Anterior cingulate cortex (tissue), 58 donors: ENCODE measurements at places on chromosomes 6 and 20.

DNA sequence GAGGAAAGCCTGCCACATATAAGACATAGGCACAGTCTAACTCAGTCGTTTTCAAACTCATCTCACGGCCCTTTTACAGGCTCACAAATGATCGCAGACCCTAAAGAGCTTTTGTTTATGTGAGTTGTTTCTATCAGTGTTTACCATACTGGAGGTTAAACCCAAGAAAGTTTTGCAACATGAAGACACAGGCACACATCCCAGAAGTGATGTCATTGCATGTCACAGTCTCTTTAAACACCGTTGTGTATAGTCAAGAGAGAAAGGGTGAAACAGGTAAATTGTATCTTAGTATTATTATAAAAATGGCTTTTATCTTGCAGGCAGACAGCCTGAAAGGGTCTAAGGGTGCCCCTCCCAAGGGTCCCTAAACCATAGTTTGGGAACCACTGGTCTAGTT lies 96.7 kb downstream of the BACH2 start:
- DNase-seq, result no peak

DNA sequence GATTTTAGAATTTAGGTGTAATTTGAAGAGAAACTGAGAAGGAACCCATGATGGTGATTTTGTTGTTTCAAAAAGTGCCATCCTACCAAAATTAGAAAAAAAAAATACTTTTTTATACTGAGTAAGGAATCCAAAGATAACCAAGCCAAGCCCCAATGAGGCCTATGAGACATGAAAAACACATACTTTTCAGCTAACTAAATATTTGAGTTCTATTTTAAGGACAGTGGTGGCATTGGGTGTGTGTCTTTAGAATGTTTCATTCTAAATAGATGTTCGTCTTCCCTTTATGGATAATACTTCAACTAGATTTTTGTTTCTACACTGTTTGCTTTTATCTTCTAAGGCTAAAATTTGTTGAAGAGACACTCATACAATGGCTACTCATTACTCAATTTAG lies 9.6 kb downstream of the CD24 start:
- no peak for DNase-seq

GRCh38 chr6:167141667-167142432 lies 15.9 kb downstream of the GPR31 start:
- DNase-seq, result no peak

GRCh38 chr6:47241742-47242482 lies 67.8 kb downstream of the TNFRSF21 start:
- DNase-seq, result no peak

GRCh38 chr6:20882014-20882413 lies 347.8 kb downstream of the CDKAL1 start:
- no peak for DNase-seq

- no peak for DNase-seq
Measured at GRCh38 chr6:165653196-165653595, 9.8 kb downstream of the PDE10A start.

DNA sequence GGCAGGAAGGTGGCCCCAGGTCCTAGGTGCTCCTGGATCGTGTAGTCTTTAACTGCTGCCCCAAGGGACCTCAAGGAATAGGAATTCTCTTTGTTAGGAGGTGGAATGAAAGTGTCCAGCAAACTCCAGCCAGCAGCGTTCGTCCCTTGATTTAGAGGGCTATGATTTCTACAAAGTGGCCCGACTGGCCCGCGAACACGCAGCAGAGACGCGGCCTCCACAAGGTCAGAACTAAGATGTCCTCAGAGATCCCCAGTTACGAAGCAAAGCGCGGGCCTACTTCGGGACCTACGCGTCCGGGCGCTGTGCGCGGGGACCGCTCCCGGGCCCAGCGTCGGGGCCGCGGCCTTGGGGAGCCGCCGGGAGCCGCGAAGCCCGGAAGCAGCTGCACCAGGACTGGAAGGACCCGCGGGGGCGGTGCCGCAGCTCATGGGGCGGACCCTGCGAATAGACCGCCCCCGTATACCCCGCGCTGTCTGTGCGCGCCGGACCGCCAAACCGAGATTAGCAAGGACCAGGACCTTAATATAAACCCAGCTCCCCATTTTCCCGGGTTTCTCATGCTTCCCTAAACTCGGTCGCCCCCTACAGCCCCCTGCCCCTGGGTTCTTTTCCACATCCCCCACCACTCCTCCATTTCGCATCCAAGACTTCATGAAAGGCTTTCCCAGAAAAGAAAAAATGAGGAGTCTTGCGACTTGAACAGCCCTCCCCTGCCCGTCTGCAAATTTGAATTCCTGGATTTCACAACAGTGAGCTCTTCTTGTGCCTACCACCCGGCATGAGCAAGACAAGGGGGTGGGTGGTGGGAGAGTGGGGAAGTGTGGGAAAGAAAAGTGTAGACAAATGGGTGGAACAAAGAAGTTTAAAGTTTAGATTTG lies at the start of gene C6orf47:
C6orf47 (minus strand) TSS at position 398 of the 881 bp plus-strand sequence. CDS start 831 bp downstream, outside the sequence.
- peak; percentile 77 for DNase-seq

DNA sequence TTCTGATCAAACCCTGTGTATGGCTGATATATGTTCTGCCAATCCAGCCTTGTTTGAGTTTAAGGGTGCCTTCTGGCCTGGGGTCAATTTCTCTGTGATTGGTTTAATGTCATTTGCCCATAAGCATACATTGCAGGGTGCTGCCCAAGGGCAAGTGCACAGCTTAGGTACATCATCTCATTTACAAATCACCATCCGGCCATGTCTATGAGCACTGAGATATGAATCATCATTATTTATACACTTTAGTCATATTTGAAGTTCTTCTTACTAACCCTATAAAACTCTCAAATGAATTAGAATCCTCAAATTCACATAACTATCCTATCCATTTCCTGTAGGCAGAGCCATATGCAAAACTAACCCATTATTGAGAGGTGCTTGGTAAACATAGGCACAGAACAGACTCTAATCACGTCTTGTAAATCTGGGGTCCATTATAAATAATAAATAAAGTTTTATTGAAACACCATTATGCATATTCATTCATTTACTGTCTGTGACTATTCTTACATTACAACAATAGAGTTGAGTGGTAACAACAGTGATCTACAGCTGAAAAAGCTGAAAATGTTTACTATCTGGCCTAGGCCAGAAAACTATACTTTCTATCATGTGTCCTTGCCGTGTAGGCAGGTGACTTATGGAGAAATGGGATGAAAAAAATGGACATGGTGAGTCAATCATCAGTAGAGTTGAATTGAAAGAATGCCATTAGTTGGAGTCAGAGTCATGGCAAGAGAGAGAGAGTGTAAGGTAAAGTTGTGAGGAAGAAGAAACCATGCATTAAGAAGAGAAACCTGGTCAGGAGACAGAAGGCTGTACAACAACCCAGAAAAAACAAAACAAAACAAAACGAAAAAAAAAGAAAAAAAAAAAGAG lies 25.0 kb downstream of the KCNQ5 start:
- no peak for DNase-seq

- no peak for DNase-seq
Measured at GRCh38 chr6:146337376-146337775, 206.3 kb upstream of the RAB32 start.

GRCh38 chr6:164569509-164569908 lies 739.9 kb downstream of the C6orf118 start:
- DNase-seq, result no peak

GRCh38 chr6:11580686-11581405 lies 43.3 kb downstream of the TMEM170B start:
- DNase-seq, result no peak

DNA sequence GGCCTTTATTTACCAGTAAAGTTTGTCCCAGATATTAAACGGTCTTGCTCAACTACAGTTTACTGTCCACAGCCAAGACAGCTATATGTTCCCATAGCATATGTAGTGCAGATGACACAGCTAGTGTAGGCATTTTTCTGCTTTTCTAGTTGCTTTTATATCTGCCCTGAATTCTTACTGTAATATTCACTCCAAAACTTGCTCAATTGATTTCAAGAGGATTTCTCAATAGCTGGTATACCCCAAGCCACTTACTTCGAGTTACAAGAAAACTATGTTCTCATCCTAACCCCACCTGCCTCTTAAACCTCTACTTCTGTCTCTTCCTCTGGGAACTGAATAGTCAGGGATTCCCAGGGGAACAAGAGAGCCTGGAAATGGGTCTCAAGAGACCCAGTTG lies 18.9 kb upstream of the ROS1 start:
- no peak for DNase-seq

DNA sequence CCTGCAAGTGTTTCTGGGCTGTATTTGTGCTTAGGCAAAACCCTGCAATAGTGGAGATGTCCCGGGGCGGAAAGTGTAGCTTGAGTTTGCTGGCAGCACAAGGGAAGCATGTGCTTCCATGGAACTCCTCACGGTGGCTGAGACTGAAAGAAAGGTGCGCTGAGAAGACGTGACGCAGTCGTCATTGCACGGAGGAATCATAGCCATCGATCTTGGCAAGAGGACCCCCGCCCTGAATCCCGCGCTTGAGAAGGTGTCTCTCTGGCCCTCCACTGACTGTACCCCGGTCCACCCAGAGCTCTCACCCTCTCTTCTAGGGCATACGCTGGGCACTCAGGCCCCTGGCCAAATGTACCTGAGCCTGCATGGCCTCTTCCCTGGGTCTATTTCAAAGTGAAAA lies 1081.8 kb upstream of the DEFB115 start:
- no peak for DNase-seq

DNA sequence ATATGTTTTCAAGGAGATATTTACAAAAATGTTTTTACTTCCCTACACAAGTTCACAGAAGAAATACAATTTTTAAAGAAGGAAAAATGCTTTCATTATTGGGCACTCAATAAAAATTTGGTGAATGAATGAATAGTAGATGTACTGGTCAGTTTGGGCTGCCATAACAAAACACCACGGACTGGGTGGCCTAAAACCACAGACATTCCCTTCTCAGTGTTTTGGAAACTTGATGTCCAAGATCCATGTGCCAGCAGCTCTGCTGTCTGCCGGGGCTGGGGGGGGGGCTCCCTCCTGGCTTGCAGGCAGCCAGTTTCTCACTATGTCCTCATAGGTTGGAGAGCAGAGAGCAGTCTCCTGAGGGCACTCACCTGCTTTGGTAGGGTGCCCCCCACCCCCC lies 62.0 kb downstream of the FAM120B start:
- no peak for DNase-seq

- no peak for DNase-seq
Measured at GRCh38 chr6:96899451-96899998, 1.8 kb upstream of the NDUFAF4 start.

- DNase-seq, result no peak
Measured at GRCh38 chr20:22586645-22587310, 2.4 kb upstream of the FOXA2 start.

GRCh38 chr6:162864911-162865310 lies 137.1 kb downstream of the PACRG start:
- no peak for DNase-seq

- DNase-seq, result no peak
Measured at GRCh38 chr6:3415082-3415453, 41.8 kb downstream of the SLC22A23 start.

DNA sequence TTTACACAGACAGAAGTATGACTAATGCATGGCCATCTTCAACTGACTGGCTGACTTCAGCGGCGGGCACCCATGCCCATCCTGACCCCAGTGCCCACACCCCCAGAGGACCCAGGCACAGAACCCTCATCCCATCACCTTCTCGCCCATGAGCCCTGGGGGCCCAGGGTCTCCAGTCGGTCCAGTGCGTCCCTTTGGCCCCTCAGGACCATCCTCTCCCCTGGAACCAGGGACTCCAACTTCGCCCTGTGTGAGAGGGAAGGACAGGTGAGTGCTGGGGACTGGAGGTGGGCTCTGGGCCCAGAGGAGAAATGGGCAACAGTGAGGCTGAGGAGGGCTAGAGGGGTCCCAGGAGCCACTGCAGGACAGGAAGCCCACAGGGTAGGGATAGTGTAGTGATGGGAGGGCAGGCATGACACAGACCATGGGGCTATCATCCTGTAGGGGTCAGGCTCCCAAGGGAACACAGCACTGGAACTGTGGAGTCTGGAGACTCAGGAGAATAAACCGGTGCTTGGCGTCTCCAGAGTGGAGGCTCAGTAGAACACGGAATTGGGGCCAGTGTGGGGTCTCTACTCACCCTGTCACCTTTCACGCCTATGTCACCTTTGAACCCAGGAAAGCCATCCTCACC lies 16.7 kb downstream of the COL11A2 start:
- no peak for DNase-seq

DNA sequence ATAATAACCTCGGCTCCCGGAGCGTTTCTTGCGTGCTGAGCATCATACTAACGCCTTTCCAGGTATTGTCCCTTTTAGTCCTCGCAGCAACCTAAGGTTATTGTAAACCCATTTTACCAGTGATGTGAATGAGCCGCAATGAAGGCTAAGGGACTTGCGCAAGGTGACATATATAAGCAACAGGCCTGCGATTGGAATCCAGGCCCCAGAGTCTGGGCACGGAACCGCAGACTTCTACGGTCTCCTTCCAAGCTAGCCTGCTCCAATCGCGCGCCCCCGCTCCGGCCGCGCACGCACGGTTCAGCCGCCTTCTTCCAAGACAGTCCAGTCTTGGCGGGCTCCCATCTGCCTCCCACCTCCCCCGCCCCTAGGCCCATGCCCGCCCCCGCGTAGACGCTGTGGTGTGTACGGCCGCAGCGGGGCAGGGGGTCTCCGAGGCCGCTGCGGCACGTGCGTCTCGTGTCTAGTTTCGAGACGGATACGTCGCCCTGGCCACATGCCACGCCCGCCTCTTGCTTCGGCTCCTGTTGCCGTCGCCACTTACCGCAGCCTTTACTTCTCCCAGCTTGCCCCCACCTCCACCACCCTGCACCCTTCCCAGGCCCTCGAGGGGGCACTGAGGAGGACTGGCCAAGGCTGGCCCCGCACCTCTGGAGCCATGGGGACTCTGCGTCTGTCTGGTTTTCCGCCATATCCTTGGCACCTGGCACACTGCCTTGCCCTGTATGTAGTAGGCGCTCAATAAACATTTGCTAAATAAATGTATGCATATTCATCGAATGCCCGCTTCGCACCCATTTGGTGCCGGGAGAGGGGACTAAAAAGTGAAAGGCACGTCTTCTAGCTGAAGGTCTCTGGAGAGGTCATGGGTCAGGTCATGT lies 855 bp upstream of the GFOD1 start:
- DNase-seq, result peak; percentile 44

GRCh38 chr6:42451333-42452170 lies at the start of gene TRERF1:
Gene TRERF1 (minus strand): TSS chr6:42451926. CDS start chr6:42269590, 182,336 bp downstream.
- peak; percentile 42 for DNase-seq

DNA sequence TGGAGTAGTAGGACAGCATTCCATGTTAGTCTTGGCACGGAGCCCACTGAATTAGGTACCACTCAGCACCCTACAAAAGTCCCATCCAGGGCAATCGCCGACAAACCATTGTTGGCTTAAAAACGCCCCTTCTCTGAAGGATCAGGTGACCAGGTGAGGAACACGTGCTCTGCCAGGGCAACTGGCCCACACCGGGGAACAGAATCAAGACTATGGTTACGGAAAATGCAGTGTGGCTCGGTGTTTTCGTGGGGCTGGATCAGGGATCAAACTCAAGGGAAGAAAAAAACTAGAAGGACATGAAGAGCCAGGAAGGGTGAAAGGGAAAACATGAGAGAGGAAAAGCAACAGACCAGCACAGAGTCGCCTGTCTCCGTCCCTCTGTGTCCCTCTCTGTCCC lies 177.8 kb upstream of the ARID1B start:
- no peak for DNase-seq
